Uterus (tissue), 4 donors: ENCODE measurements at places on chromosomes 5 and 9. TPM values are rescaled to one million over a fixed set of nuclear protein-coding genes. Genes with fewer than 3 reads are reported as not detected.

DNA sequence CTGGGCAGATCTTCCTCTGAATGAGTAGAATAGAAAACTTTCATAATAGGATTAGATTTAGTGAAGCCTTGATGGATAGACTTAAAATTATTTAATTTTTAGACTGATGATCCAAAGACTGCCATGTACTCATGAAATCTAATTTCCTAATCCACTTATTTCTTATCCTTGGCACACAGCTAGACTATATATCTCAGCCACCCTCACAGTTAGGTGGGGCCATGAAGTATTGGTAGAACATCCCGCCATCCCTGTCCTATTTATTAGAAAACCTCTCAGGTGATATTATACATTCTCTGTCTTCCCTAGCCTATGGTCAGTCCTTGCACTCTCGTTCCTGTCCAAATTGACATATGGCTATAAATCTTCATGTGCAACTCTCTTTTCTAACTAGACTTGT is 110.9 kb downstream of the FAM170A start:
- no peak for DNase-seq
- no peaks in the 10 kb centered on the region for H3K27me3 ChIP-seq
- H3K4me3 ChIP-seq: no peak overlapping the region
- no peak overlapping the region for H3K27ac ChIP-seq

GRCh38 chr9:79936336-79936735 is 364.6 kb downstream of the TLE4 start:
- H3K4me1 ChIP-seq: no peaks in the 10 kb centered on the region
- DNase-seq: no peak
- H3K27me3 ChIP-seq: no peaks in the 10 kb centered on the region
- H3K36me3 ChIP-seq: no peaks in the 10 kb centered on the region
- H3K27ac ChIP-seq: no peak overlapping the region
- no peak overlapping the region for H3K4me3 ChIP-seq

GRCh38 chr5:83253720-83254119 is 176.4 kb downstream of the XRCC4 start:
- no peaks in the 10 kb centered on the region for H3K36me3 ChIP-seq
- no peak for DNase-seq
- H3K27ac ChIP-seq: no peak overlapping the region
- no peaks in the 10 kb centered on the region for H3K4me1 ChIP-seq

GRCh38 chr5:163706053-163706771 is 200.8 kb downstream of the MAT2B start:
- H3K36me3 ChIP-seq: no peaks in the 10 kb centered on the region
- H3K27ac ChIP-seq: no peak overlapping the region
- no peak for DNase-seq
- no peaks in the 10 kb centered on the region for H3K4me1 ChIP-seq
- H3K4me3 ChIP-seq: no peak overlapping the region

DNA sequence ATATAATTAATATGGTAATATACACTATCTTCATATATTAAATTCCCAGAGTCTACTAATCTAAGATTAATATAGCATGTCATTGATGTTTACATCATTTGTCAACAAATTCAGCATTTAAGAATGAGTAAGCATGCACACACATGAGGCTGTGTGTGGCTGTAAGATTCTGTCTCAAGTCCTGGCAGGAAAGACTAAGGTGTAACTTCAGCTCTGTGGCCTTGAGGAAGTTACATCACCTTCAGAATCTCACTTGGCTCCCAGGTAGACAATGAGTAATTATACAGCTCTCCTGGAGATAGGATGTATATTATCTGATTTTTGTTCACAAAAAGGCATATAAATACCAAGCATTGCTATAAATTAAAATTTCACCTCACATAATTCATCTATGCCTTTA is 119.4 kb upstream of the IQGAP2 start:
- no peaks in the 10 kb centered on the region for H3K4me1 ChIP-seq
- no peaks in the 10 kb centered on the region for H3K36me3 ChIP-seq
- H3K4me3 ChIP-seq: no peak overlapping the region
- no peaks in the 10 kb centered on the region for H3K27me3 ChIP-seq

- H3K4me3 ChIP-seq: no peak overlapping the region
- no peaks in the 10 kb centered on the region for H3K4me1 ChIP-seq
- DNase-seq: no peak
- no peaks in the 10 kb centered on the region for H3K27me3 ChIP-seq
Measured at GRCh38 chr9:135924628-135925338, 17.4 kb upstream of the CAMSAP1 start.

DNA sequence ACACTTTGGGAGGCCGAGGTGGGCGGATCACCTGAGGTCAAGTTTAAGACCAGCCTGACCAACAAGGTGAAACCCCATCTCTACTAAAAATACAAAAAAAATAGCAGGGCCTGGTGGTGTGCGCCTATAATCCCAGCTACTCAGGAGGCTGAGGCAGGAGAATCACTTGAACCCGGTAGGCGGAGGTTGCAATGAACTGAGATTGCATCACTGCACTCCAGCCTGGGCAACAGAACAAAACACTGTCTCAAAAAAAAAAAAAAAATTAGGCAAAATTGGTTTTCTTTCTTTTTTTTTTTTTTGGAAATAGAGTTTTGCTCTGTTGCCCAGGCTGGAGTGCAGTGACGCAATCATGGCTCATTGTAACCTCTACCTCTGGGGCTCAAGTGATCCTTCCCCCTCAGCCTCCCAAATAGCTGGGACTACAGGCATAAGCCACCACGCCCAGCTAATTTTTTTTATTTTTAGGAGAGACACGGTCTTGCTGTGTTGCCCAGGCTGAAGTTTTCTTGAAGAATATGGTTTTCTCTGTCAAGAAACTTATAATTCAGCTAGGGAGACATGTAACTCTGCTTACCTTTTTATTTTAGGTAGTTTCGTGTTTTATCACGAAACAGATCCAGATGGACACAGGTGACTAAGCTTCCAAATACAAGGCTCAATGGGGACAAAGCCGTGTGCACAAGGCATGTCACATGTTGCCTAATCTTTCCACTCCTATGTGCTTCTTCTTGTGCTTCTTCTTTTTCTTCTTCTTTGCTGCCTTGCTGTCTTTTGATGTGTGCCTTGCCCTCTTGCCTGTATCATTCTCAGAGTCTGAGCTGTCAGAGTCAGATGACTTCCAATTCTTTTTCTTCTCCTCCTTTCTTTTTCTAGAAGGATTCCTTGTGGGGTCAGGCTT is 14.3 kb downstream of the TTC1 start:
- no peaks in the 10 kb centered on the region for H3K4me1 ChIP-seq
- DNase-seq: no peak
- no peaks in the 10 kb centered on the region for H3K27me3 ChIP-seq

DNA sequence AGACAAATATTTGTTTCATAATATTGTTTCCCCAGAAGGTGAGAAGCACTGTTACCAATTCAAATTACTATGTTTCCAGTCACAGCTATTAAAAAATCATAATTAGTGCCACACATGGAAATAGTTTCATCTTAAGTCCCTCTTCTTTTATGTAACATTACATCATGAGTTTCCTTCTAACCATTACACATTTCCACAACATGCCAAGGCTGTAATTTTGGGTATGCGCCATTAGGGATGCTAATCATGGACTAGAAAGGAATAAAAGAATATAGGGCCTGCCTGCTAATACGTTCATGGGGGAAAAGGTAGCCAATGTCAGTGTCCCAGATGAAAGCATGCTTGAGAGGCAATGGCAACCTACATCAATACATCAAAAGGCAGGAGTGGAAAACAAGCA is 142.5 kb upstream of the LPAR1 start:
- no peak for DNase-seq
- H3K4me1 ChIP-seq: no peaks in the 10 kb centered on the region
- no peak overlapping the region for H3K27ac ChIP-seq

DNA sequence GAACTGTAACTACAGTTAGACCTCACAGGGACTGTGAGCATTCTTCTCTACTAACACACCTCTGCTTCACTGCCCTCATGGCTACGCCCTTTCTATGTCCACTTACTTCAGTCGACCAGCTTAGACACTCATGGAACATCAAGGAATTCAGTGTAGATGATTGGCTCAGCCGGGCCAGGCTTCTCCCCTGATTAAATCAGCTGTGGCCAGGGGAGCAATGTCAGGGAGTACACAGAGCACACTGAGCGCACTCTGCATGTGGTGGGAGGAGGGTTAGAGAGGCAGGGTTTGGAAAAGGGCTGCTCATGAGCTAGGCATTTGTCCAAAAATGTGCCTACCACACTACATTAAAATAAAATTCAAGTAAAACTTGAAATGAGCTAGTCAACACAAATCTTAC is 400.5 kb downstream of the ARRDC3 start:
- no peak overlapping the region for H3K4me3 ChIP-seq
- H3K27me3 ChIP-seq: no peaks in the 10 kb centered on the region
- no peak overlapping the region for H3K27ac ChIP-seq
- no peaks in the 10 kb centered on the region for H3K36me3 ChIP-seq
- no peaks in the 10 kb centered on the region for H3K4me1 ChIP-seq
- no peak for DNase-seq

DNA sequence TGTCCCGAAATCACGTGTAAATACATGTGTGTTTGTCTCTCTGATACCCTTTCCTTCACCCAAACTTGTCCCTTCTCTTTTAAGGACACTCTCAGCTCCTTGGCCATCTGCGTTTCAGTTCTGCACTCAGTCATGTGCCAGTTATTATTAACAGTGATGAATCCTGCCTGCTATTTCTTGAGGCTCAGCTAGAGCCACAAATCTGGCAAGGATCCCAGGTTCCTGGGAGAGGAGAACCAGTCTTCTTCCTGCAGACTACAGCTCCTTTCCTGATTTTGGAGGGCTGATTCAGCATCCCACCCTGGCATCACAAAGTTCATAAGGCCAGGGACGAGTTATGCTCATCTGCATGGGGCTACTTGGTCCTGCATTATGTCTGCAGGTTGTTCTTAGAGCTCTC is 5.6 kb downstream of the MAMDC2 start:
- H3K4me1 ChIP-seq: peaks cover 37% of the 10 kb centered on the region
- no peaks in the 10 kb centered on the region for H3K36me3 ChIP-seq
- no peak overlapping the region for H3K4me3 ChIP-seq
- no peaks in the 10 kb centered on the region for H3K27me3 ChIP-seq
- peak; percentile 72 for DNase-seq

GRCh38 chr9:127763918-127764384 is 14.5 kb downstream of the SH2D3C start:
- DNase-seq: no peak
- H3K27ac ChIP-seq: peak overlapping the region; percentile 68
- H3K36me3 ChIP-seq: no peaks in the 10 kb centered on the region
- no peak overlapping the region for H3K4me3 ChIP-seq

- H3K36me3 ChIP-seq: no peaks in the 10 kb centered on the region
- H3K27me3 ChIP-seq: peaks cover 10% of the 10 kb centered on the region
- no peaks in the 10 kb centered on the region for H3K4me1 ChIP-seq
- H3K4me3 ChIP-seq: no peak overlapping the region
Measured at GRCh38 chr5:159309689-159310433, 20.4 kb downstream of the IL12B start.

FCN2 gene
- 0.49 TPM for total RNA-seq

ZDHHC11 gene
- 8.2 TPM for total RNA-seq

CSF2 gene
- total RNA-seq: not detected

SLC46A2 gene
- not detected for total RNA-seq

CARD6 gene
- 10.2 TPM for total RNA-seq

MTRR gene
- total RNA-seq: 18.8 TPM
